ENCODE measurements at places on chromosomes 4 and X.

DNA sequence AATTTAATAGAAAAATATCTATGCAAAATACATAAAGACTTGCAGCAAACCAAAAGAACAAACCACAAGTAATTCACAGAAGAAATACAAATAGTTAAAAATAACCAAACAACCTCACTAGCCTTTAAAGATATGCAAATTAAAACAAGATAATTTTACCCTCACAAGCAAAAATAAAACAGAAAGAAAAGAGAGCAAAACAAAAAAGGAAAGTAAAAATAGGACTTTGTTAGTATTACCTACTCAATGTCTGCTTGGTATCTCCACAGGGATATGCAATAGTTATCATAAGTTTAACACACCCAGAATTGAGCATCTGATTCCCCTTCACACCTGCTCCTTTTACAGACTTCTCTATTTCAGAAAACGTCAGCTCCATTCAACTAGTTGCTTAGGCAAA, 737.5 kb upstream of the MAGEB2 start:
- DNase-seq, result no peak

- DNase-seq, result no peak
These were observed 200.0 kb upstream of the NPY2R start for GRCh38 chr4:155008389-155008788.

DNA sequence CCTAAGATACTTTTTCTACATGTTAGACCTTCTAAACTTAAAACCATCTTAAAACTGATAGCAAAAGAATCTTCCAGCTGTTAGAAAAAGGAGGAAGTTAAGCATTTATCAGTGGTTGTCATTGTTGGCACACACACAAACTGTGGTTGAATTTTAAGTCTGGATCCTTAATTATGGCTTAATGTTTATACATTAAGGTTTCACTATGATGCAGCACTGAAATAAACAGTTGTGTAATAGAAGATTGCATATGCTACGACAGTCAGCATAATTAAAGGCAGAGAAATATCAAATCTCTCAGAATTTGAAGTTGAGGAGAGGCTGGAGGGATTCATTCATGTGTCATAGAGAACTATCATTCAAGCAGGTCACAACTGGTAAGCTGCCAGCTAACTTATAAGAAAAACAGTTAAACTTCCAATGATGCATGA, 32.3 kb downstream of the ADGRA3 start:
- DNase-seq, result no peak

GRCh38 chrX:57583477-57583876, 8.3 kb upstream of the ZXDB start:
- DNase-seq, result no peak

GRCh38 chr4:185809533-185810071, 2.4 kb downstream of the SORBS2 start:
- no peak for DNase-seq

GRCh38 chr4:91114386-91114785, 987.2 kb downstream of the CCSER1 start:
- DNase-seq, result no peak

DNA sequence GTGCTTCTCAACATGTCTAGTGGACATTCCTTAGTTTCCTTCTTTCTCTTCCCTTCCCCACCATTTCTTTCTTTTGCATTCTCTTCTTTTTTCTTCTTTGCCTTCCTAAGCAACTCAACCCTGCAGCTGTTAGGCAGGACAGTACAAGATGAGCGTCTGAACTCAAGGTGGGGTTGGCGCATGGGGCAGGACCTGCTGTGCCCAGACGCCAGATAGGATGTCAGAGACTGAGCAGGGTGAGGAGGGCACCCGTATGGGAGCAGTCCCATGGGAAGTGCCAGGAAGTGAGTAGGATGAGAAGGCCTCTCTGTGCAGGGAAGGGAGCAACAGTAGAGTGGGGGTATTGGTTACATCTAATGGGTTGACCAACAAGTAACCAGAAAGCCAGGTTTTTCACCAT, 38.1 kb upstream of the ZNF827 start:
- DNase-seq, result no peak

- no peak for DNase-seq
These were observed 24.8 kb upstream of the AFAP1 start for GRCh38 chr4:7964459-7964858.

- no peak for DNase-seq
These were observed 17.1 kb downstream of the GABRA2 start for GRCh38 chr4:46372878-46373277.

GRCh38 chr4:54185044-54185780, 43.9 kb upstream of the PDGFRA start:
- no peak for DNase-seq

DNA sequence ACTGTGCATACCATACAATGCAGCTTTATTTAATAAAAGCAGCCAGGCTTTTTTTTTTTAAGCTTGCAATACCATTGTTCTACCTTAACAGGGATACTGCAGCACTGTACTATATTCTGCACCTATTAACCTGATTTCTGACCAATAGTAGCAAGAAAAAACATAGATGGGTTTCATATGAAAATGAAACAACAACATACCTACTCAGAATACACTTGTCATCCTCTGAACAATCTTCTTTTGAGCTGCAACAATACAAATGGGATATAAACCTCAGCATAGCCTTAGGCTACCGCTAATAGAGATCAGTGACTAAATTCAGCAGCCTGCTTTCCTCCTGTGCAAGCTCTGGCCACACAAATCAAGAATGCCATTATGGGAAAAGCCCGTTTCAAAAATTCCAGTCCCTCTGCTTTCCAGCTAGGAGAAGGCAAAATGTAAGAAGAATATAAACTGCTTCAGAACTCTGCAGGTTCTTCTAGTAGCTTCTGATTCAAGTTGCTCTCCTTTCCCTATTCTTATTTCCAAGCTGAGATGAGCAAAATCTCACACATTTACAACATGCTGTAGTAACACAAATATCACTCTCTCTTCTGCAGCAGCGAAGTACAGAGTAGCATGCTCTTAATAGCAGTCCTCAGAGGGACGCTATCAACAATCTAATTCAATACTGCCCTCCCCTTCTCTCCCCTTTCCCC, 143.4 kb downstream of the KLHL13 start:
- no peak for DNase-seq

- DNase-seq, result no peak
These were observed 32.5 kb upstream of the FGFR3 start for GRCh38 chr4:1760521-1761071.

All from stimulated activated CD8-positive, alpha-beta memory T cell treated with anti-CD3 and anti-CD28 coated beads, Interleukin-7, amount 100 ng/mL, for 1 hour (primary cell).